Stimulated activated CD4-positive, alpha-beta T cell treated with anti-CD3 and anti-CD28 coated beads, Interleukin-12 subunit alpha, Interleukin-12 subunit beta, amount 100 ng/mL, for 4 hours (primary cell): ENCODE measurements at places on chromosomes 12 and 14.
A peak's percentile ranks its signal among the peaks of the same experiment; 100 is the strongest.

GRCh38 chr12:94760786-94761185, 110.4 kb upstream of the TMCC3 start:
- no peak for DNase-seq

- DNase-seq = no peak
These were observed 7.8 kb downstream of the RASAL1 start for GRCh38 chr12:113127791-113128199.

DNA sequence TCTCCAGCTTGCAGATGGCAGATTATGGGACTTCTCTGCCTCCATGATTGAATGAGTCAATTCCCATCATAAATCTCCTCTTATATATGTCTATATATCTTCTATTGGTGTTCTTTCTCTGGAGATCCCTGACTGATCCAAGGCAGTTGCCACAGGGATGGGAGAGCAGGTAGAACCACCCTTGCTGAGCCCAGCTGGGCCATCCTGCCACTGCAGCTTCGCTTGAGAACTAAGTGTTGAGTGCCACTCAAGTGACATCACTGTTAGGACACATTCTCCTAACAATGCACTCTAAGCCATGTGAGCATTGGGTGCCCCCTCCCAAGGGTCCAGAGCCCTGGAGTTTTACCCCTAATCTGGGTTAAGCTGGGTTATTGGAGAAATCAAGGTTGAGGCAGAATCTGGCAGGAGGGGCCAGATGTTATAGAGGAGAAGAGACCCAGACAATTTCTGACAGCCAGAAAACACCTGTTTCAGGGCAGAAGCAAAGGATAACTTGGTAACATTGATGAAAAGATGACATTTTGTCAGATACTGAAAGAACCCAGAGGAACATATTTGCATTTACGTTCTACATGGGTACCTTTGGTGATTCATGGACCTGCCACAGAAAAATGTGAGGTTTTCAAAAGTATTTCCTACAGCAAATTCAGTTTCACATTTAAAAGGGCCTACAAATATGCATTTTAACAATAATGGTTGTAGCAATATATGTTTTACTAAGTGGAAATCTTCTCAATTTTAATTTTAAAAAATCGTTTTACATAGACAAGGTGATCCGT, 57.2 kb upstream of the MAX start:
- DNase-seq = no peak

DNA sequence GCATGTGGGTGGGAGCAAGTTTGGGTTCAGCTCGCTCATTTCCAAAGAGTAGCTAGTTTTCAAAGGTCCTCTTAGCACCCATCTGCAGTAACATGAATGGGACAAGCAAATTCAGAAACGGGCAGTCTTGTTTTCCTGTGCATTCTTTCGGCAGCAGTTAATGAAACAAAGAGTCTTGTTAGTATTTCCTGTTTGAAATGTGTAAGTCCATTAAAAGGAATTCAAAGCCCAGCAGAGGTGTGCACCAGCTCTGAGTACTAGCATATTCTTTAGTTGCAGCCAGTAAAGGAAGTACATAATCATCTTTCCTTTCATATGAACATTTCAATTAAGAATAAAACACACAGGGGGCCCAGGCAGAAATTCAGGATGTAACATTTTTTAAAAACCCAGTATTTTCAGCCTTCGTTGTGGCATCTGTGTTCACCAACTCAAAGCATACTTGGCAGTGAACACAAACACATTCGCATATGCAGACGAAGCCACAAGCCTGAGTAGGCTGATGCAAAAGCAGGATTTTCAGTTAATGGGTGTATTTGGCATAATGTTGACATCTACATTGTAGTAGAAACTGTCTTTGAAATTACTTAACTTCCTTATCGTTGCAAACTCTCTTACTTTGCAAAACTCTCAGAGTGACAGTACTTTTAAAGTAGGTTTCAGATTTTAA, 570.0 kb upstream of the FLRT2 start:
- DNase-seq = no peak

- DNase-seq = no peak
These were observed 91.4 kb downstream of the TTC7B start for GRCh38 chr14:90724866-90725265.

DNA sequence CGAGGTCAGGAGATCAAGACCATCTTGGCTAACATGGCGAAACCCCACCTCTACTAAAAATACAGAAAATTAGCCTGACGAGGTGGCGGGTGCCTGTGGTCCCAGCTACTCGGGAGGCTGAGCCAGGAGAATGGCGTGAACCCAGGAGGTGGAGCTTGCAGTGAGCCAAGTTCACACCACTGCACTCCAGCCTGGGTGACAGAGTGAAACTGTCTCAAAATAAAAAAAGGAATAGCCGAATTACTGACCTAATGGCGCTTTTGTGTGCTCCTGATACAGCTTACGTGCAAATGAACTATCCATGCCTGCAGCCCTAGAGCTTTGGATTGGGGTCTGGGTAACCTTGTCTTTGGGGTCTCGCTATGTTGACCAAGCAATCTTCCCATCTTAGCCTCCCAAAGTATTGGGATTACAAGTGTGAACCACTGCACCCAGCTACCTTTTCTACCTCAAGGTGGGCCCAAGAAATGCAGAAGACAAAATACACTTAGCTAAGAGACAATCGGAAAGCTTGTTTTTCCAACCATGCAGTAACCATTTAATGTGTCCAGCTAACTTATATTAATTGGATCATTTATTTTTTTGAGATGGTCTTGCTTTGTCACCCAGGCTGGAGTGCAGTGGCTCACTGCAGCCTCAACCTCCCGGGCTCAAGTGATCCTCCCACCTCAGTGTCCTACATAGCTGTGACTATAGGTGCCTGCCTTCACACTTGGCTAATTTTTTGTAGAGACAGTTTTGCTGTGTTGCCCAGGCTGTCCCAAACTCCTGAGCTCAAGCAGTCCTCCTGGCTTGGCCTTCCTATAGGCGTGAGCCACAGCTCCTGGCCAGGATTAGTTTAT, 5.5 kb downstream of the PABPN1 start:
- DNase-seq = no peak

DNA sequence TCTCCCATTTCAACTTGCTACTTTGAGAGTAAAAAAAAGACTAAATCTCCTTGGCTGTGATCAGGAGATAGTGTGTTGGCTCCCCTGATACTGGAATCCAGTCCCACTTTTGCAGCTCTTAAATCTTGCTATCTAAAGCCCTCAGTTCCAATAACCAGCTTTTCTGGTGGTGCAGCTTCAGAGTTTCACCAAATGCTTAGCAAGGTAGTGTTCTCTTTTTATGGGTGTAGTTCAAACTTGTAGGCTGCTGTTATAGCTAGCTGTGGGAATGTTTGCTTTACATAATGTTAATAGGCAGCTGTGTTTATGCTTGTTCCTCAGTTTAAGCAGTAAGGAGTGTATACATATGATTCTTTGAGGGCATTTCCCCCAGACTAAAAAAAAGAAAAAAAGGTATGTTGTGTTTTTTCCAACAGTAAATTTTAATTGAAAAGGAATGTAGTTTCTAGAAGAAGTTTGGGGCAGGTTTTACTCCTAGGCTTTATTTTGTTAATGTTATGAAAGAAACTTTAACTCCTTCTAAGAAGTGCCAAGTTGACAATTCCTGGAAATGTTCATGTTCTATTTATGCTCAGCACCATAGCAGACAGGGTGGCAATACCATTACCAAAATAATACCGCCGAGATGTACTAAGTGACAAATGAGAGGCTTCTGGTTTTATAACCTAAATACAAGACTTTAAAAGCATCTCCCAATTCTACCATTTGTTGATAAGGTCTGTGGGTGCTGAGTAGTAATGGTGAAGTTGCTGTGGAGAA, 12.1 kb downstream of the CRADD start:
- no peak for DNase-seq

DNA sequence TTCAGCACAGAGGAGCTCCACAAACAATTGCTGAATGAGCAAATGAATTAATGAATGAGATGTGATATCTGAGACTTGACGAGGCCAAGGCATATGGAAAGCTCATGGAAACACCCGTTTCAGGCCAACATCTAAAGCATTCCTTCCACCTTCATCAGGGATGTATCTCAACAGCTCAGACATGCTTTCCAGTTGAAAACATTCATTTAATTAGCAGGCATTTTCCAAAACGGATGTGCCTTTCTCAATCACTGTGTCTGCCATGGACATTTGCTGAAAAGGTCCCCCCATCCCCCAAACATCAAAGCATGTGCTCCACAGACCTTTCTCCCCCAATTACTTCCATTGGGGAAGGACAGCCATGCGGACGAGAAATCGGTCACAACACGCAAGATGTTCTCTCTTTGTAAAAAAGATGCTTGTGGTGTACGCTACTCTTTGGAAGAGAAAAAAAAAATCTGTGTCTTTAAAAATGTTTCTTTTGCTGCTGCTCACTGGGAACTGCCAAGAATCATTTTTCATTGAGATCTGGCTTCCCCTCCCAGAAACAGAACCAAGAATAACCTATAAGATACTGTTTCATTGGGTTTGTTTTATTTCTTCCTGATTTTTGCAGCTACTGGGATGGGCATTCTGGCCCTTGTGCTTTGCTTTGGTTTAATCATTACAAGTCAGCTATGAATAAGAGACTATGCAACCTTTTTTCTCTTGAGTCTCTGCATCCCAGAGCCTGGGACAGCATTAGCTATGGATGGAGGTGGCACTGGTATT, 528.2 kb downstream of the MED13L start:
- no peak for DNase-seq

DNA sequence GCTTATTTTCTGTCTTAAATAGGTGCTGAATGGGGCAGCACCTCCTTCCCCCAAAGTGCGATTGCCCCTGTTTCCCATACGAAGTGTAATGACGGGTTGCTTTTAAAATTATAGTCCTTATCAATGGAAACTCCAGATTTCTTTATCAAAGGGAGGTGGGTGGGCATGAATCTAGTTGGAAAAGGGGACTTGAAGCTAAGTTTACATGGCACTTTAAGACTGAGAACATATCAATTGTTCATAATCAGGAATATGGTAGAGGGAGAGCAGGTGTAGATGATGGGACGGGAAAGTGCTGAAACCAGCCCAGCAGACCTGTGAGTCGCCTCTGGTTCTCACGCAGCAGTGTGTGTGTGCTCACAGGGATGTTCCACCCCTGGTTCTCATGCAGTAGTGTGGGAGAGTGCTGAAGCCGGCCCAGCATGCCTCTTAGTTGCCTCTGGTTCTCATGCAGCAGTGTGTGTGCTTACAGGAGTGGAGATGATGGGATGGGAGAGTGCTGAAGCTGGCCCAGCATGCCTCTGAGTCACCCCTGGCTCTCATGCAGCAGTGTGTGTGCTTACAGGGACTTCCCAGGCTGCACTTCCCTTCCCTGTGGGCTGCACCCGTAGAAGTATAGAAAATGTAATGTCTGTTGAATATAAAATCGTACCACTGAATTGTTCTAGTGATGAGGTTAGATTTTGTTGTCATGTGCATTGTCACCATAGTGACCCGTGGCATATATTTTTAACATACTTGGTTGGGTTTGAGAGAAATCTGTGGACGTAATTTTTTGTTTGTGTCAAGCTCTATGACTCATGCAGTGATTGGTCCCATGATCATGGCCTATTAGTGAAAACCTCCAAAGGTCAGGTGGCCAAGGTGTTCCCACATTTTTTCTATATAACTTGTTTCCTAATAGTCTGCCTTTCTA, 51.6 kb downstream of the GPATCH2L start:
- no peak for DNase-seq

GRCh38 chr14:23630687-23631086, 5.5 kb upstream of the DHRS2 start:
- no peak for DNase-seq

DNA sequence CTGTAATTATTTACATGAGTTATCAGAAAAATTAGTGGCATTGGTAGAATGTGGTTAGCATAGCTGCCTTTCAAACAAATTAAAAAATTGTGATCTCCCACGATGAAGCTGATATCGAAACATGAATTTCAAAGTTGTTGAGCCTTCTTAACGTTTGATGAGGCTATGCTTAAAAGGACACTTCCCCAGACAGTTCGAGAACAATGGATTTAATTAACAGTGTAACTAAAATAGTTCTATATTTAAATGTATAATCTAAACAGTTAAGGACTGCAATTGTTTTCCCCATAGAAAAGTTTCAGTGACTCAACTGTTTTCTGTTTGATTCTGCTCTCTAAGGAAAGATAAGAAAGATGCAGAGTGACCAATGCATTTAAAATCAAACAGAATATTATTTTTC, 1.6 kb downstream of the CLEC2B start:
- DNase-seq = no peak

- no peak for DNase-seq
These were observed 9.4 kb upstream of the CACNA2D4 start for GRCh38 chr12:1927751-1928351.

DNA sequence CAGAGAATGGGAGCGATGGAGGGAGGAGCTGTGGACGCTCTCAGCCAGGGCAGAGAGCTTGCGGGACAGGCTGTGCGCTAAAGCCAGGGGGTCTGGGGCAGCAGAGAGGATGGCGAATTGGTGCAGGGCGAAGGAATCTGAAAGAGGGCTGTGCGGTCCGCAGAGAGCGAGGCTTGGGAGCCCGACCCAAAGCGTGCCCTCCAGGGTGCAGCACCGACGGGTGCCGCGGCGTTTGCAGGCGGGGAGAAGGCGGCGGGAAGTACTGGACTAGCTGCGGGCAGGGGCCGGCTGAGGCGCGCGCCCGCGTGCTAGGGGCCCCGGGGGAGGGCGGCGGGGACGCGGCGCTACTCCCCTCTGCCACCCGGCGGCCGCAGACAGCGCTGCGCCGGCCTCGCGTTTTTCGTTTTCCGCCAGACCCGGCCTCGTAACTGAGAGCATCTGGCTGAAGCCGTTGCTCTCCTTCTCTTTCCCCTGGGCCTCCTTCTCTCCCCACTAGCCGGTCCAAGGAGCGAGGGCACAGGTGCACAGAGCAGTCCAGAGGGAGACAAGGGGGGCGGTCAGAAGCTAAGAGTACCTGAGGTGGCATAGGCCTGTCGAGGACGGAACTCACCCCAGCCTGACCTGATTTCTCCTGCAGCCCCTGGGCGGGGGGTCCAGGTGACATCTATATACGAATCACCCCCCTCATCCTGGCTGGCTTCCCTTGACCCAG, 24.9 kb downstream of the SLC6A12 start:
- DNase-seq = peak; percentile 40

GRCh38 chr12:115037830-115038229, 353.9 kb upstream of the TBX3 start:
- DNase-seq = no peak

DNA sequence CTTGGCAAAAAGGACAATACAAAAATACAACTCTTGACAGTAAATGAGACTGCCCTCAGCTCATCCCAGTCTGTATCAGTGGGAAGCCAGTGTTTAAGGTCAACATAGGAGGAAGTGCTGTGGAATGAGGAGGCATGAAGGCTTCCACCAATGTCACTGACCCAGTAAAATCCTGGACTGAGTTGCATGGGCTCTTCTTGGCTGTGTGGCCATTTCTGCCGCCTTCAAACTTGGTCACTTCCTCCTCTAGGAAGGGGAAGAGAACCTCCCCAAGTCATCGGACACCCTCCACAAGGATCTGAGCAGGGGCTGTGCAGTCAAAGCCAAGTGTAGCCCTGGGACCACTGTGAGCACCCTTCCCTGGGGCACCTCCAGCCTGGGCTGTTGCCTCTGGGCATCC, 11.9 kb downstream of the GPR68 start:
- DNase-seq = no peak
